ENCODE measurements at places on chromosomes 7 and 10. TPM values are rescaled to one million over a fixed set of nuclear protein-coding genes. Genes with fewer than 3 reads are reported as not detected.

GRCh38 chr7:41053820-41054219 is 649.1 kb downstream of the INHBA start:
- H3K27ac ChIP-seq = no peak overlapping the region
- DNase-seq = no peak
- H3K4me1 ChIP-seq = no peaks in the 10 kb centered on the region
- no peaks in the 10 kb centered on the region for H3K27me3 ChIP-seq

DNA sequence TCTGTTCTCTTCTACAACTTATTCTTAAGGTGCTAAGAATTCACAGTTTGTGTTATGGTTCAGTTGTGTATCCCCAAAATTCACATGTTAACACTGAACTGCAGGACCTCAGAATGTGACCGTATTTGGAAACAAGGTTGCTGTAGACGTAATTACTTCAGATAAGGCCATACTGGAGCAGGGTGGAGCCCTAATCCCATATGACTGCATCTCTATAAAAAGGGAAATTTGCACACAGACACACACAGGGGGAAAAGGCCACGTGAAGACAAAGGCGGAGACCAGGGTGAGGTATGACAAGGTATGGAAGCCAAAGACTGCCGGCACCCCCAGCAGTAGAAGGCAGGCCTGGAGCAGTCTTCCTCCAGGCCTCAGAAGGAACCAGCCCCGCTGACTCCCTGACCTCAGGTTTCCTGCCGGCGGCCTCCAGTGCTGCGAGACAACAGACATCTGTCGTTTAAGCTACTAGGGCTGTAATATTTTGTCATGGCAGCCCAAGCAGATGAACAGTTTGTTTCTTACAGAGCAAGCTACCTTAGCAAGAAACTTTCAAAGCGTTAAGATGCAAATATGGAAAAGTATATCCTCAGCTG is 98.7 kb downstream of the PROSER2 start:
- H3K27me3 ChIP-seq = no peaks in the 10 kb centered on the region
- H3K4me1 ChIP-seq = no peaks in the 10 kb centered on the region
- H3K36me3 ChIP-seq = peaks cover 26% of the 10 kb centered on the region
- DNase-seq = no peak
- H3K27ac ChIP-seq = peak overlapping the region; percentile 44

Gene HMX2
- not detected for total RNA-seq

DNA sequence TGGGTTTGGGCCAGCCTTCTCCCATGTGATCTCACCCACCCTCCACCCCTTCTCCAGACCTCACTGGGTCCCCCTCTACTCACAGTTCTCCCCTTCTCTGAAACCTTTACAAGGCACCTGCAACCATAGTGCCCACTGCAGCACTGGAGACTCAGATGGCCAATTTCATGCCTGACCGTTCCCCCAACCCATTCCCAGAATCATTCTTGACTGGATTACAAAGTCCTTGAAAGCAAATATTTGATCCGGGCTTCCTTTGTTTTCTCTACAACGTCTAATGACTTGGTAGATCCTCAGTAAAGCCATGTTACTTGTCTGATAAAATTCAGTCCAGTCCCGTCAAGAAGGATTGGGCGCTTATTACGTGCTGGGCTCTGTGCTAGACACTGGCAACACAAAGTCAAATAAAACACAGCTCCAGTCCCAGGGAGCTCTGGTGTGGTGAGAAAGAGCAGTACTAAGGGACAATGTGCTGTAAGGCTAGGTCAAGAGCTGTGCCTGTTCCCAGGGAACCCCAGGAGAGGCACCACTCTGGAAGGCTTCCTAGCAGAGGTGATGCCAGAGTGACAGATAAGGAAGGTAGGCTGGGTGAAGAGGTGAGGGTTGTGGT is 36.5 kb downstream of the SH3PXD2A start:
- DNase-seq = no peak
- H3K4me1 ChIP-seq = peaks cover 64% of the 10 kb centered on the region
- no peaks in the 10 kb centered on the region for H3K27me3 ChIP-seq
- H3K36me3 ChIP-seq = no peaks in the 10 kb centered on the region
- H3K27ac ChIP-seq = peak overlapping the region; percentile 12

DNA sequence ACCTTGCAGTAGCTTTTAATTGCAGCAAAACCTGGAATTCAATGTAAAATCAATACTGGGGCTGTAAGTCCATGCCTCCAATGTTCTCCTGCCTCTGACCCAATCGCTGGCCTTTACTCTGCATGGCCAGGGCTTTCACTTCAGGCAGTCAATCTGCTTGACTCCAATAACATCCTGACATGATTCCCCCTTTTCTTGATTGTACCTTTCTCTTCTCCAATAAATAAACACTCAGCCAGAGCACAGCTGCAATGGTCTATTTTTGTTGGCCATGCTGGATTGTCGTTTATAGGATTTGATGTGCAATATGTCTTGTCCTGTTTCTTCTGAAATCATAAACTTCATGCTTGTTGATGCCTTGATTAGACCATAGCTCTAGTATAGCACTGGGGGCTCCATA is 97.8 kb upstream of the COL1A2 start:
- H3K4me1 ChIP-seq = peaks cover 18% of the 10 kb centered on the region
- H3K36me3 ChIP-seq = no peaks in the 10 kb centered on the region

Gene PDK4
- total RNA-seq = not detected

DNA sequence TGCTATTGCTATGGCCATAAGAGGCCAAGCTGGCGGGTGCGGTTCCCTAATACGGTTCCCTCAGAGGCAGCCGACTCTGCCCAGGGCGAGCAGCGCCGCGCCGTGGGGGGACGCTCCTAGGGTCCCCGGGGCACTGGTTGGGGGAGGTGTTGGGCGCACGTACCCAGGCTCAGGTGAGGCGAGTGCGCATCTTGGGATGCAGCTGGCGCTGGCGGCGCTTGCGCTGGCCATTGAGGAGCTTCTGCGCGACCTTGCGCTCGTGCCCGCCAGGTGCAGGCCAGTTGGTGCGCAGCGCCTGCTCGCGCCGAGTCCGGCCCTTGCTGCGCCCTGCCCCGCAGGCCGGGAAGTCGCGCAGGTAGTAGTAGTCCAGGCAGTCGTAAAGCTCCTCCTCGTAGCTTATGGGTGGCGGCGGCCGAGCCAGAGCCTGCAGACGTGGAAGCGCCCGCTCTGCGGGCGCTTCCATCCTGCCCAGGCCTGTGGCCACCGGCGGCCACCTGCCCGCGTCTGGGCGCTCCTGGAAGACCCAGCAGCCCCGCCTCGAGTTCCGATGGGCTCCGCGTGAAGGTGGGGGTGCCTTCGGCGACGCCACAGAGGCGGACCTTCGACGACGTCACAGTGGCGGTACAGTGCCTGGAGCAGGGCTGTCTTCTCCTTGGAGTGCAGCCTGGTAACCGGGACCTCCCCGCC is at the start of gene NUPR2:
NUPR2 (minus strand) TSS at position 566 of the 687 bp plus-strand sequence; CDS start at position 463, 103 bp downstream.
- no peaks in the 10 kb centered on the region for H3K27me3 ChIP-seq
- no peak for DNase-seq
- no peaks in the 10 kb centered on the region for H3K36me3 ChIP-seq
- H3K4me1 ChIP-seq = no peaks in the 10 kb centered on the region
- no peak within 1 kb of the TSS for H3K27ac ChIP-seq
- H3K4me3 ChIP-seq = no peak within 1 kb of the TSS

Gene PGAM2
- not detected for total RNA-seq

DNA sequence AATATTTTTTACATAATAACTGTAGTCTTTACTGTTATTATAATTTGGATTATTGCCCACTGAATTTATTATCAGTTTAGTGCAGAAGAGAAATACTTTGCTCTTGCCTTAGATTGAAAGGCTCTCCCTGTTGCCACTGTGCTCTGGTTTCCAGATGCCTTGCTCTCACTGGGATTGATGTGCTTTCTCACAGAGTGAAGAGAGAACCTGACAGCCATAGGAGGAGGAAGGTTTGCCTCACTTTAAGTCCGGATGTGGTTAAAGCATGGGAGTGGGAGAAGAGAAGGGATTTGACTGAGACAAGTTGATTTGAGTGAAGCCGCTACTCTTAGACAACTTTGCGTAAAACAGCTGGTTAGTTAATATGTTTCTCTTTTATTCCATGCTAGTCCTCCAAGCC is 68.2 kb upstream of the RPA3 start:
- H3K4me3 ChIP-seq = no peak overlapping the region
- no peaks in the 10 kb centered on the region for H3K36me3 ChIP-seq
- H3K4me1 ChIP-seq = no peaks in the 10 kb centered on the region
- no peak overlapping the region for H3K27ac ChIP-seq

DNA sequence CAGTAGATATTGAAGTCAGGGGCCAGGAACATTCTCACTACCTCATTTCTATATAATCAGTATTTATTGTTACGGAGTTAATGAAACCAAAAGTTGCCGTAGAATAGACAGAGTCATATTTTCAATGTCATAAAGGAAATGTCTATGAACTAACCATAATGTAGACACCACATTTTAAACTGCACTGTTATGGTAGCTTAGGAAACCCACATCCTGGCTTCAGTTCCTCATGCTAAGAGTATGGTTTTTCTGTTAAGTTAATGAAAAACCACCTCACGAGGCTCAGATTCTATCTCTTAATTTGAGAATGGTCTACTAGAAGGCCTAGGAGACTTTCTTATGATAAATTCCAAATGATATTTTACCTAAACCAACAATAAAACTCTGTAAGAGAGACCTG is 166.5 kb downstream of the TMEM26 start:
- DNase-seq = no peak
- no peak overlapping the region for H3K4me3 ChIP-seq
- H3K4me1 ChIP-seq = no peaks in the 10 kb centered on the region
- H3K36me3 ChIP-seq = no peaks in the 10 kb centered on the region

DNA sequence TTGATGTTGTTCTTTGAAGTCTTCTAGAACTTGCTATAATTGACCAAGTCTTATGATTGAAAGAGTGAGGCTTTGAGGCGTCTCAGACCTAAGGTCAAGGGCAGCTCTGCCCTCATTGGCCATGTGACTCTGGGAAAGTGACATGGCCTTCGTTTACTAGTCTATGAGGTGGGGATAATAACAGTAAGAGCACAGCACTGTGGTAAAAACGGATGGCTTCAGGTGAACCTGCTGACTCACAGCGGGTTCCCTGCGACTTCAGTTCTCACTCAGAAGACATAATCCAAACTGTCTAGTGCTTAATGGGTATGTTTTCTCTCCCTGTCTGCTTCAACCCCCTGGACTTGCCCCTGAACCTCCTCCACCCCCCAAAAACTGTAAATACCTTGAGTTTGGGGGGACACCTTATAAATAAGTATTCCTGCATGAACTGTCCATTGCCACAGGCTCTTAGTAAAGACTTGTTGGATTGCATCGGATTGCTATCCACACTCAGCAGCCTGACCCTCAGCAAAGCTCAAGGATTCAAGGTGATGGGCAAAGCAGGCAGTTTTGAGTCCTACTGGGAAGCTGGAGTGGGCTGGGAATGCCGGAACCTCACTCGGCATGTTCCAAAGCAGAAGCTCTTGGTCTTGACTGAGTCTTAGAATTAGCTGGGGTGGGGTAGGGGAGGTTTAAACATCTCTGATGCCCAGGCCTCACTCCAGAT is 304.6 kb downstream of the KLF6 start:
- H3K4me1 ChIP-seq = peaks cover 28% of the 10 kb centered on the region
- no peak overlapping the region for H3K4me3 ChIP-seq
- H3K27ac ChIP-seq = no peak overlapping the region
- no peak for DNase-seq
